Tracheal epithelial cell (primary cell): ENCODE measurements at places on chromosomes 6 and 20. TPM values are rescaled to one million over a fixed set of nuclear protein-coding genes. Genes with fewer than 3 reads are reported as not detected.

Gene APOBEC2
- not detected in 2 replicates for total RNA-seq

Gene PTCRA
- not detected in 2 replicates for total RNA-seq

Gene RUNX2
- 1.7 and 1.9 TPM in 2 replicates for total RNA-seq

Gene ANKRD6
- total RNA-seq = 7.7 and 9.6 TPM in 2 replicates

Gene SSTR4
- total RNA-seq = not detected in 2 replicates

Gene NT5E
- 58.6 and 84.3 TPM in 2 replicates for total RNA-seq

Gene SMPD2
- total RNA-seq = 17.8 and 20.5 TPM in 2 replicates

Gene TMEM170B
- 0.21 and 0.24 TPM in 2 replicates for total RNA-seq

Gene BTNL2
- not detected in 2 replicates for total RNA-seq

Gene PRDM13
- not detected in 2 replicates for total RNA-seq

Gene DDO
- 1.9 TPM in 1 of 2 replicates, not detected in the other for total RNA-seq

Gene EDN3
- not detected in 2 replicates for total RNA-seq

Gene POPDC3
- total RNA-seq = 4.3 and 6.0 TPM in 2 replicates

Gene RAD21L1
- total RNA-seq = not detected in 2 replicates

Gene SYCP2L
- 0.48 and 0.64 TPM in 2 replicates for total RNA-seq

Gene ZC3H12D
- under 0.01 TPM in 1 of 2 replicates, not detected in the other for total RNA-seq

Gene SIRPG
- not detected in 2 replicates for total RNA-seq

Gene TBX18
- total RNA-seq = 0.21 and 0.96 TPM in 2 replicates

Gene SLC32A1
- not detected in 2 replicates for total RNA-seq

Gene THBS2
- 0.85 and 10.6 TPM in 2 replicates for total RNA-seq

Gene POM121L2
- total RNA-seq = not detected in 2 replicates

Gene C20orf204
- total RNA-seq = 0.24 and 0.85 TPM in 2 replicates

Gene RFX6
- total RNA-seq = not detected in 2 replicates

Gene C6orf141
- 6.6 and 11.3 TPM in 2 replicates for total RNA-seq

Gene AVP
- not detected in 2 replicates for total RNA-seq
